ENCODE measurements at places on chromosomes 2 and 18.

GRCh38 chr2:120174963-120175581, 48.1 kb downstream of the TMEM185B start:
- peak; percentile 80 for DNase-seq

- no peak for DNase-seq
Measured at GRCh38 chr18:59479776-59480175, 120.7 kb upstream of the LMAN1 start.

DNA sequence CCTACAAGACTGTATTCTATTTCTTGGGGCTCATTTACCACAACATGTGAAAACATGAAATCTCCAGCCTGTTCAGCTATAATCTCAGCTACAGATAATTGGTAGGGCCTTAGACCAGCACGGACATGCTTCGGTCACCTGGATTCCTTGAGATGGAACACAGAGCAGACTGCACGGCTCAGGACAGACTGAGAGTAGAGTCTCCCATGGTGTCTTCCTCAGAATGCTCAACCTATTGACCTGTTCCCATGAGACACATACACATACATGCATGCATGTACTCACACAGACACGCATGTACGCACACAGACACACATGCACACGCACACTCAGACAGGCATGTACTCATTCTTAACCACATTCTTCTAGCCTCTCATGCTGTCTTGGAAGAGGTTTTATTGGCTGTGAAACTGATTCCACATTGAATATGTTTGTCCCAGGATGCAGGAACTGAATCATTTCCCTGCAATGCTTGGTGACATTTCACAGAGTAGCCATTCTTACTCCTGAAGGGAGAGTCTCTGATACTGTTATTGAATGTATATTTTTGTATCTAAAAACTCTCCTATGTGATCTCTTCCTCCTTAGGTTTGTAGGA, 23.5 kb upstream of the BZW1 start:
- no peak for DNase-seq

DNA sequence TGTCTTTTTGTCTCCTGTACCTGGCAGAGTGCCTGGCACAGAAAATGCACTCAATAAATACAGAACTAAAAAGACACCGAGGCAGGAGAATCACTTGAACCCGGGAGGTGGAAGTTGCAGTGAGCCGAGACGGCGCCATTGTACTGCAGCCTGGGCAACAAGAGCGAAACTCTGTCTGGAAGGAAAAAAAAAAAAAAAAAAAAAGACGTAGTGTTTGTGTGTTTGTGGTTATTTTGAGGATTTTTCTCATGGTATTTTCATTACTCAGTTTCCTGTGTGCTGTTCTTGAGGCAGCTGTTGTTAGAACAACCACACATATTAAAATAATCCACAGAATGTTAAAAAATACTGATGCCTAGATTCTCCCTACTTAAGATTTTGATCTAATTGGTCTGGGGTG, 519.2 kb upstream of the SPHKAP start:
- DNase-seq = no peak

- DNase-seq = no peak
Measured at GRCh38 chr18:11909591-11910026, 1.5 kb upstream of the MPPE1 start.

DNA sequence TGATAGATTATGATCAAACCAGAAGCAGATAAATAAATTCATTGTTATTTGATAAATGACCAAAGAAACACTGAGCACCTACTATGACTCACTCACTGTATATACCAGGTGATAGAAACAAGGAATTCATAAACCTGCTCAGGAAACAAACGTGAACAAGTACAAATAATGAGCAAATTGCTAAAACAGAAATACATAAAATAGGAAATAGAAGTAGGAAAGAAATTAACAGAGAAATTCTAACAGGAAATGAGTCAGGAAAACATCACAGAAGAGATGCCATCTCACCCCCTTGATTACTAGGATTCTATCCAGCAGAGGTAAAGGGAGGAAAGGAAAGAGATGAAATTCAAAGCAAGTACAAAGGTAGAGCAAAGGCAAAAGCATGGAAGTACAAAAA, 31.3 kb downstream of the EXOC6B start:
- no peak for DNase-seq

Measured in hippocampal formation (tissue), 2 donors.